Activated T-cell treated with anti-CD3 and anti-CD28 coated beads for 4 hours (primary cell): ENCODE measurements at places on chromosomes 5 and 9.

GRCh38 chr9:133786371-133786753 is 48.2 kb upstream of the SARDH start:
- DNase-seq: no peak

- no peak for DNase-seq
These were observed 56.2 kb downstream of the MOCS2 start for GRCh38 chr5:53053364-53053763.

- no peak for DNase-seq
These were observed 98.0 kb downstream of the NR6A1 start for GRCh38 chr9:124673063-124673462.

DNA sequence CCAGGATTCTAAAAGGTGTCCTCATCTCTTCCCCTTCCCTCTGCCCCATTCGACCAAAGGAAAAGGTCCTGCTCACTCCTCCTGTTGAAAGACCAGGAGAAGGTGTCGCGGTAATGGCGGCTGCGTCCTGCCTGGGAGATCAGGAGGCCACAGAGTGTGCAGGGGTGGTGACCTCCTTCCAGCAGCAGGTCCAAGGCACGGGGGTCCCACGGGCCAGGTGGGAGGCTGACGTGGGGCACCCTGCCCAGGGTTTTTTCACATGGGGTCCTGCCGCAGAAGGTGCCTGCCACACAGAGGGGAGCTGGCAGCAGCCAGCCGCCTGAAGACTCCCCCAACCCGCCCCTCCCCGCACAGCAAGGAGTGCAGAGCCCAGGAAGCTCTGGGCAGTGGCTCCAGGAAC is 22.2 kb upstream of the ADAMTS2 start:
- no peak for DNase-seq

GRCh38 chr5:122415030-122415800 is 103.2 kb downstream of the SNCAIP start:
- no peak for DNase-seq

- DNase-seq: no peak
These were observed 19.1 kb downstream of the TPPP start for GRCh38 chr5:673831-674629.

GRCh38 chr9:33263131-33264002 is 1.1 kb downstream of the BAG1 start:
- DNase-seq: no peak

DNA sequence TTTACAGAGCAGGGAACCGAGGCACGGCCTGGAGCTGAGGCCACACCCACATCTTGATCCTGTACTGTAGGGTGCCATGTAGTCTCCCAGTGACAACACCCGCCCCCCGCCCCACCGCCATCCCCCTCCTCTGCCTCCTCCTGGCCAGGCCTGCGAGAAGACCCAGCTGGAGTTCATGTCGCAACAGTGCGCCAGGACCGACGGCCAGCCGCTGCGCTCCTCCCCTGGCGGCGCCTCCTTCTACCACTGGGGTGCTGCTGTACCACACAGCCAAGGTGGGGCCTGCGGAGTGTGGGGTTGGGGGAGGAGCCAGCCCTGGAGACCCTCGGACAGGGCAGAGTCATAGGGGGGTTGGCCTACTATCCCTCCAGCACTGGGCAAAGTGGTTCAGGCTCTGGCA is 14.5 kb downstream of the ADAMTS13 start:
- DNase-seq: no peak

DNA sequence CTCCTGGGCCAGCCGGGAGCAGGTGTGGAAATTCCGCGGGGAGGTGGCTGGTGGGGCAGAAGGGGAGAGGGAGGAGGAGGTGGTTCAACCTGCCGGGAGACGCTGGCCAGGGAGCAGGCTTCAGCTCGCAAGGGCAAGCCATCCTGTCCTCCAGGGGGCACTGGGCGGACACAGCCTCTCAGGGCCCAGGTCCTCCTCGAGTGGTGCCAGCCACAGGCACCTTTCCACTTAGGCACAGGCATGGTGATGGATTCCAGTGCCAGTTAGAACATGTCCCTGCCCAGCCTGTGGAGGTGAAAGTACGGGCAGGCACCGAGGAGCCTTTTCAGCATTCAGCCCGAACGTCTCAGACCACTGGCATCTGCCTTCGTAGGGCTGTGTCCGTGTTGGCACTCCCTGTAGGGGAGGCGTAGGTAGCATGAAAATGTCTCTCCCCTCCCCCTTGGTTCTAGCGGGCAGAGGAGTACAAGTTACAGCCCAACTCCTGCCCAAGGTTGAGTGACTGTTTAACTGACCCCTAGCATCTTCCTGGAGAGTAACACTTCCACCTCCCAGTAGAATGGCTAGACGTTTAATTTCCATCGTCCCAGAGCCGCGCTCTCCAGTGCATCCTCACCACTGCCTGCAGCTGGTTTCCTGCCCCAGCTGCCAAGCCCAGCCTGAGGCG is 48.9 kb downstream of the DAB2IP start:
- no peak for DNase-seq

DNA sequence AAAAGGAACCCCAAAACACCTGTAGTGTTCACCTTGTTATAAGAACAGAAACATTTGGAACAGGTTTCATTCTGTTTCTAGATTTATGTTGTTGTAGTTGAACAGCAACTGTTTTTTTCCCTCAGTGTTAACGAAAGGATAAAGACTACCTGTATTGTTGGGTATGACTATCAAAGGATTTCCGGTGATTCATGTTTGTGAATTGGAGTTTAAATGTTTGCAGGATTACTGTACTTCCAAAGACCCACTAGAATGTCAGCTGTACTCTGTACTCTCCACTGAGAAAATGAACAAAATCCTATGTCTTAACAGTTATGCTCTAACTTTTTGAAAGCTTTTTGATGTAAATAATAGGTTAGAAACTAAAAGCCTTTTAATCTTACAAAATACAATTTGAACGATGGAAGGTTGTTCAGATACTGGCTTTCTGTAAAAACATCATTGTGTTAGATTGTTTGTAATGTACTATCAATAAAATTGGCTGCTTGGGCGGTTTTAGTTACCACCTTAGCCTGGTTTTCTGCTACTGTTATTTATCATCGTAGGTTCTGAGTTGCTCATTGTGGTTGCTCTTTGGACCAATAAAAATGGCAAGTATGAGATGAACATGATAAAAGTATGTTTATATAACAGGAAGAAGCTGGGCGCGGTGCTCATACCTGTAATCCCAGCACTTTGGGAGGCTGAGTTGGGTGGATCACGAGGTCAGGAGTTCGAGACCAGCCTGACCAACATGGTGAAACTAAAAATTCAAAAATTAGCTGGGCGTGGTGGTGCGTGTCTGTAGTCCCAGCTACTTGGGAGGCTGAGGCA is 44.1 kb downstream of the DCP2 start:
- DNase-seq: no peak

GRCh38 chr5:138748630-138749081 is 4.6 kb upstream of the CTNNA1 start:
- DNase-seq: no peak

GRCh38 chr9:93058355-93059010 is at the start of gene SUSD3:
TSS of gene SUSD3 (plus strand) at chr9:93058701. CDS start at chr9:93058743, 42 bp downstream.
- DNase-seq: peak; percentile 41

DNA sequence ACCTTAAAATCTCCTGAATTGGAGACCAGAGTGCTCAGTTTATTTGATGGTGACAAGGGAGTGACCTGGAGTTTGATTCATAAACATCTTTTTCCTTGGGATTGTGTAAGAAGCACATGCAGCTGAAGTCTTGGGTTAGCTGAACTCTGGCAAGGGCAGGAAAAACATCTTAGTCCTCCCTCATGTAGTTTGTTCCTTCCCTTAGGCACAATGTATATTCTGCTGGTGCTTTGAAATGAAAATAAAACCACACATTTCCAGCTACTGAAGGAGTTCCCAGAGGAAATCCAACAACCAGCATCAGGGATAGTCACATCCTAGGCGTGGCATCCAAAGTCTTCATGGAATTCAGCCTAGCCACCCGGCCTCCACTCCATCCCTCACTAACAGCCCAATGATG is 95.2 kb upstream of the PAPPA start:
- no peak for DNase-seq
